ENCODE measurements at places on chromosomes 12 and 14.
A peak's percentile ranks its signal among the peaks of the same experiment; 100 is the strongest.

GRCh38 chr14:72783741-72784140, 110.2 kb downstream of the DPF3 start:
- no peak for DNase-seq

DNA sequence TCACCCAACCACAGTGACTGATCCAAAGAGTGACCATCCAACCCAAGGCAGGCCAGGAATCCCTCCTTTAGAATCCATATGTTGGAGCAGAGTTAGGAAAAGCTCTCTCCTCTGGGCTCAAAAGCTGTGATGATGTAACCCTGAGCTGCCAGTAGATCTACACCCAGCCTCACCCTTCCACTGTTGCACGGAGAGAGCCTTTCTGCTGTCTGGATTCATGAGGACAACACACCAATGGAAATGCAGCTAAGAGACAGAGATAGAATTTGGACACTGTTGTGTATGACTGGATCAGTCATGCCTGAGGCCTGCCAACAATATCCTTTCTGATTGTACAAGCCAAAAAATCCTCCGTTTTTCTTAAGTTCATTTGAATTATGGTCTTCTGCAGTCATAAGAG, 4.4 kb upstream of the OR6J1 start:
- DNase-seq: no peak

DNA sequence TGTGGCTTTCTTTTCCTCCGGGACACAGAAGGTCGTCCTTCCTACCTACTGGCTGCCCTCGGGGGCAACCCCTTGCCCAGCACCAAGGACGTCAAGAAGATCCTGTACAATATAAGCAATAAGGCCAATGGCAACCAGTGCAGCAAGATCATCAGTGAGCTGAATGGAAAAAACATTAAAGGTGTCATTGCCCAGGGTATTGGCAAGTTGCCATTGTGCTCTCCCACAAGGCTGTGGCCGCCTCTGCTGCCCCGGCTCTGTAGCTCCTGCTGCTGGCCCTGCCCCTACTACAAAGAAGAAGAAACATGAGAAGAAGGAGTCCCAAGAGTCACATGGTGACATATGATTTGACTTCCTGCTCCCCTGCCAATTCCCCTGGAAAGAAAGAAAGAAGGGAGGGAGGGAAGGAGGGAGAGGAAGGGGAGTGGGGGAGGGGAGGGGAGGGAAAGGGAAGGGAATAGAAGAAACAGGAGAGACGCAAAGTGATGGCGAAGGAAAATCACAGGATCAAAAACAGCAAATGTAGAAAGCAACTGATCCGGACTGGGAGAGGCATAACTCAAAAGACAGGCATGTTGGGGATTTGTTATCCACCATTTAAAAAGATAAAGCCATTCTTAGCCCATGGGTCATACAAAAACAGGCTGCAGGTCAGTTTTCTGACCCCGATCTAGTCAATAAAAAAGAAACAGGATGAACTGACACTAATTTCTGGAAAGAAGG, 61.3 kb upstream of the RESF1 start:
- no peak for DNase-seq

- no peak for DNase-seq
Measured at GRCh38 chr12:67593041-67593440, 55.5 kb upstream of the DYRK2 start.

DNA sequence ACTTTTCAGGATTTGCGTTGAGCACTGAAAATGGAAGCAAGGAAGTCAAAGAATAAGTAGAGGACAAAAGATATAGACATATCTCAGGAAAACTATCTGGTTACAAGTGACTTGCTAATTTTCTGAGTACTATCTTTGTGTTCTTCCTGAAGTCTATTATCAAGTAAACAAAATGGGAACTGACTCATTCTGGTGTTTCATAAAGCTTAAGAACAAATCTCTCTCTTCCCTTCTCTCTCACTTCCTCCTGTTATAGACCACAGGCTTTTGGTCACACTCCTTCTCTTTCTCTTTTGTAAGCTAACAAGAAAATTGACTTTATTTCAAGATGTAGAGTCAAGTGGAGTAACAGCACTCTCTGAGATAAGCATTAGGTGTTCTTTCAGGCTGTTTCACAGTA, 406.6 kb upstream of the SYT1 start:
- DNase-seq: no peak

DNA sequence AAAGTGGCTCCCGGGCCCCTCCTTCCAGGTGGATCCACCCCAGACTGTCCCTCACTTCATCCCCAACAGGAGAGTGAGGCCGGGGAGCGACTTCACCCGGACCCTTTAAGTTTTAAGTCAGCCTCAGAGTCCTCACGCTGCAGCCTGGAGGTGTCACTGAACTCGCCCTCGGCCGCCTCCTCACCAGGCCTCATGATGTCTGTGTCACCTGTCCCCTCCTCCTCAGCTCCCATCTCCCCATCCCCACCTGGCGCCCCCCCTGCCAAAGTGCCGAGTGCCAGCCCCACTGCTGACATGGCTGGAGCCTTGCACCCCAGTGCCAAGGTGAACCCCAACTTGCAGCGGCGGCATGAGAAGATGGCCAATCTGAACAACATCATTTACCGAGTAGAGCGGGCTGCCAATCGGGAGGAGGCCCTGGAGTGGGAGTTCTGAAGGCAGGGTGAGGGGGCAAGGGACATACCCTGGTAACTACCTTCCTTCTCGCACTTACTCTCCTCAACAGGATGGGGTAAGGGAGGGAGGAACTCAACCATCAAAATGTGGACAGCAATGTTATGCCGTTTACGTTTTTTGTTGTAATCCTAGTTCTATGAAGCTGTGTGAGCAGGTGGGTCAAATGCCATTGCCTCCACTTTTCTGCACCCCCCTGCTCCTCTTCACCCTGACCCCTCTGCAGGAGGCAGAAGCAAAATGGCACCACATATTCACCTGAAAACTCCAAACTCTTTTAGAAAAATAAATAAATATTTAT, 20.8 kb downstream of the PHETA1 start:
- no peak for DNase-seq

GRCh38 chr14:51209457-51209856, 30.6 kb upstream of the TMX1 start:
- DNase-seq: no peak

DNA sequence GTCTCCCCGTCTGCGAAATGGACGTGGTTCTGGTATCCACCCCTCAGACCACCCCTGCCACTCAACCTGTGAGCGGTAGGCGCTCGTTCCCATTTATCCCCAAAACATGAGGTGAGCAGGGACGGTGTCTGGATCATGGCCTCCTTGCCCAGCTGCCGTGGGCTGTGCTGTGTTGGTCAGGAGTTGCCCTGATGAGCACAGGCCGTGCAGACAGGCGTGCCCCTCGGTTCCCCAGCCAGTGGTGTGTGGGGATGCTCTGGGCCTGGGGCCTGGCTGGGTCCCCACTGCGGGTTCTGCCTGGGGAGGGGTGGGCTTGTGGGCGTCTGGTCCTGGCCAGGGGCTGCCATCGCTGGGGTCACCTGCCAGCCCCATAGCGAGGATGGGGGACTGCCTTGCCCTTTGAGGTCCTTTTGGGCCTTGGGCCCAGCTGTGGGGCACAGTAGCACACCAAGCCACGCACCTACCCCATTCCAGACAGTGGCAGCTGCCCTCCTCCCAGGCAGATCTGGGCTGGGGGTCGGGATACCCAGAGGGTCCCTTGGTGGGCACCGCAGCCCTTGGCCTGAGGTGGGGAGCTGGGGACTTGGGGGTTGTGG, 11.3 kb upstream of the PUS1 start:
- DNase-seq: no peak

DNA sequence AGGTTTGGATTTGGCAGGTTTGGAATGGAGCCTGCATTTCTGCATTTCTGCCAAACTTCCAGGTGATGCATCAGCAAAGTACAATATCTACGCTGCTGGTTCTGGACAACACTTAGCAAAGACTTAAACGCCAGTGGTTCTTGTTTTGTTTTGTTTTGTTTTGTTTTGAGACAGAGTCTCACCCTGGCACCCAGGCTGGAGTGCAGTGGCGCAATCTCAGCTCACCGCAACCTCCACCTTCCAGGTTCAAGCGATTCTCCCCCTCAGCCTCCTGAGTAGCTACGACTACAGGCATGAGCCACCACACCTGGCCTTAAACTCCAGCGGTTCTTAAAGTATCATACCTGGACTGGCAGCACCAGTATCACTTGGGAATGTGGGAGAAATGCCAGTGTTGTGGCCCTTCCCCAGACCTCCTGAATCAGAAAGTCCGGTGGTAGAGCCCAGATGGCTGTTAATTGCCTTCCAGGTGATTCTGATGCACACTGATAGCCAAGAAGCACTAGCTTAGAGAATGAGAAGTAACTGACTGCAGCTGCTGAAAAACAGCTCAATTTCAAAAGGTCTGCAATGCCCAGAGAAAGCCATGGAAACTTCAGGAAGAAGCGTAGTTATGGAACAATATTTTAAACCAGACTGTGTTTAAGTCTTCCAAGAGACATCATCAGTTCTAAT, 114.8 kb upstream of the FOXN3 start:
- DNase-seq: no peak

- no peak for DNase-seq
Measured at GRCh38 chr12:6550294-6551062, 5.4 kb downstream of the IFFO1 start.

DNA sequence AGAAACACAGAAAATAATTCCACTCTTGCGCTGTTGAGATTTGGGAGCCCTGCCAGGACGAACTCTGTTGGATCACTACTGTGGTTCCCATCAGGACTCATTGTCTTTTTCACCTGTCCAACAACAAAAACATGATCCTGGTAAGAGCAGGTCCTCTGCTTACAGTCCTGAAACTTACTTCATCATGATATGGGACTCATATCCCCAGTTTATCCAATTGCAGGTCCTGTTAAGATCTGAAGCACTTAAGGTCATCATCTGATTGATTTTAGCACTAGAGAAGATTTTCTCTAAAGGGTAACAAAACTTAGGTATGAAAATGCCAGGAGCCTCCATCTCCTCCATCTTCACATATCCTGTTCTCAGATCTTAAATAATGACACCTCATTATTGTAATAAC, at the start of gene OR6S1:
OR6S1 (minus strand) TSS at position 101 of the 400 bp plus-strand sequence; CDS start at position 101, 0 bp downstream.
- no peak for DNase-seq

DNA sequence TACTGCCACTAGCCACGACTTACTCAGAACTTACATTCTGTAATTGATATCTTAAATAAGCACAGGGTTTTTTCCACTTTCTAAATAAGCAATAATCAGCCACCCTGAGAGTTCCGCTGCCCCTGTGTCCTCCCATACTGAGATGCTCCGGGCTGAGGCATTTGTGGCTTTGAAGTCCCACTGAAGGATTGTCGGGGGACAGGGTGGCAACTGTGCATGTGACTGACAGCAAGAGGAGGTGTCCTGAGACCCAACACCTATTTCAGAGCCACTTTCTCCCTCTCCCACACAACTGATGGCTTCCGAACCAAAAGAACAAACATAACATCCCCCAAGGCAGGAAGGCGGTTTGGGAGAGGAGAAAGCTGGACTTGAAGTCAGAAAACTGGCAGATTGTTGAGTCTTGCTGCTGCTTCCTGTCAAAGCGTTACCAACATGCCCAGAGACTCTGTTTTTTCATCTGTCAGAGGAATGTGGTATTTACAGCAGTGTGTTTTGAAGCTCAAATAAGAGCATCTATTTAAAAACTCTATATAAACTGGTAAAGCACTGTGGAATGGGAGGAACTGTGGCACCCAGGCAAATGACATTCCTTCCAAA, 157.9 kb upstream of the FKBP4 start:
- no peak for DNase-seq

- DNase-seq: peak; percentile 43
Measured at GRCh38 chr12:119412811-119413794, 78.6 kb downstream of the CCDC60 start.
